Activated naive CD4-positive, alpha-beta T cell (primary cell): ENCODE measurements at places on chromosomes 11 and 22.

DNA sequence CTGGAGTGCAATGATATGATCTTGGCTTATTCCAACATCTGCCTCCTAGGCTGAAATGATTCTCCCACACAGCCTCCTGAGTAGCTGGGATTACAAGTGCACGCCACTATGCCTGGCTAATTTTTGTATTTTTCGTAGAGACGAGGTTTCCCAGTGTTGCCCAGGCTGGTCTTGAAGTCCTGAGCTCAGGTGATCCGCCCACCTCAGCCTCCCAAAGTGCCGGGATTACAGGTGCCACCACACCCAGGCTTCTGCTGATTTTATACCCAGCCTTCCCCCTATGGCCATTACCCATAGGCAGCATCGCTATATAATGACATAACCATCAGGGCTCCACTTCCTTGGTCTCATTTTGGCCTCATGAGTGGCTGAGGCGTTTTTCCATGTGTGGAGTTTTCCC lies 60.6 kb upstream of the RAB1B start:
- DNase-seq = no peak

GRCh38 chr11:62064221-62064620 lies 59.6 kb upstream of the INCENP start:
- no peak for DNase-seq

- no peak for DNase-seq
Measured at GRCh38 chr11:68352591-68352990, 40.2 kb downstream of the LRP5 start.

GRCh38 chr11:451738-452137 lies 1.7 kb downstream of the PTDSS2 start:
- DNase-seq = no peak

- no peak for DNase-seq
Measured at GRCh38 chr11:31706357-31706756, 104.8 kb downstream of the PAX6 start.

DNA sequence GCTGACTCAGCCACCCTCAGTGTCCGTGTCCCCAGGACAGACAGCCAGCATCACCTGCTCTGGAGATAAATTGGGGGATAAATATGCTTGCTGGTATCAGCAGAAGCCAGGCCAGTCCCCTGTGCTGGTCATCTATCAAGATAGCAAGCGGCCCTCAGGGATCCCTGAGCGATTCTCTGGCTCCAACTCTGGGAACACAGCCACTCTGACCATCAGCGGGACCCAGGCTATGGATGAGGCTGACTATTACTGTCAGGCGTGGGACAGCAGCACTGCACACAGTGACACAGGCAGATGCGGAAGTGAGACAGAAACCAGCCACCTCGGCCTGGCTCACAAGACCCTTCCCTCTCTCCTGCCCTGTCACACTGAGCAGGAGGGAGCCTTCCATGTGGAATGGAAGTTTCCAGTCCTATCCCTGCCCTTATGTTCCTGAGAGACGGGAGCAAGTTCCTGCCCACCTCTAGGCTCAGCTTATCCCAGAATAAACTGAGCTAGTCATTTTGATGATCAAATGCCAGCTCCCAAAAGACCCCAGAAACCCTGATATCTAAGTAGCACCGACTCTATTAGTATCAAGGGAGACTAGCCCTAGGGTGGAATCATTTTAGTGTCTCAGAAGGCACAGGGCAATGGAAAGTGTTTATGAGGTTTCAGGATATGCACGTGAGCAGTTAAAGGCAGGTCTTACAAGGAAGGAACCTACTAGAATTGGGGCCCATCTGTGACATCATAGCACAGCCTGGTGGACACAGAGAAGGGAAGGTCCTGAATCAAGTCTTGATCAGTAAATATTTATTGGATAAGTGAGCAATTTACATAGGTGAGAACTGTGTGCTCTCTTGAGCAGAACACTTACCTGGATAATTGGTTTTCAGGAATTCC lies 6.3 kb upstream of the IGLL5 start:
- no peak for DNase-seq

DNA sequence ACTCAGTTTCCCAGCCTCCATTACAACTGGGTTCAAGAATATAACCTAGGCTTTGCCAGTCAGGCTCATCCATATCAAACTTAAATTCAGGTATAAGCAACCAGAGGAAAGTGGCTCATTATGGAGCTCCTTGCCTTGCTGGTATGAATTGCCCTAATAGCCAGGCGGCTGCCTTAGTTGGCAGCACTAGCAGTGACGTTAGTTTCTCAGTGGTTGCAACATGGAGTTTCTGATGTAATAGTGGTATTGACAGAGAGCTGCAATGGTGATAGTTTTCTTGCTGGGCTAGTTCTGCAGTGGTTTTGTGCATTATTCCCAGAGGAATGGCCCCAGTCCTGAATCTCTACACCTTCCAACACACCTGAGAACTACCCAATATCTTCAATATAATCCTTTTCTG lies 3.8 kb upstream of the TMEM123 start:
- DNase-seq = no peak

- no peak for DNase-seq
Measured at GRCh38 chr11:75760710-75761493, 7.7 kb upstream of the DGAT2 start.

DNA sequence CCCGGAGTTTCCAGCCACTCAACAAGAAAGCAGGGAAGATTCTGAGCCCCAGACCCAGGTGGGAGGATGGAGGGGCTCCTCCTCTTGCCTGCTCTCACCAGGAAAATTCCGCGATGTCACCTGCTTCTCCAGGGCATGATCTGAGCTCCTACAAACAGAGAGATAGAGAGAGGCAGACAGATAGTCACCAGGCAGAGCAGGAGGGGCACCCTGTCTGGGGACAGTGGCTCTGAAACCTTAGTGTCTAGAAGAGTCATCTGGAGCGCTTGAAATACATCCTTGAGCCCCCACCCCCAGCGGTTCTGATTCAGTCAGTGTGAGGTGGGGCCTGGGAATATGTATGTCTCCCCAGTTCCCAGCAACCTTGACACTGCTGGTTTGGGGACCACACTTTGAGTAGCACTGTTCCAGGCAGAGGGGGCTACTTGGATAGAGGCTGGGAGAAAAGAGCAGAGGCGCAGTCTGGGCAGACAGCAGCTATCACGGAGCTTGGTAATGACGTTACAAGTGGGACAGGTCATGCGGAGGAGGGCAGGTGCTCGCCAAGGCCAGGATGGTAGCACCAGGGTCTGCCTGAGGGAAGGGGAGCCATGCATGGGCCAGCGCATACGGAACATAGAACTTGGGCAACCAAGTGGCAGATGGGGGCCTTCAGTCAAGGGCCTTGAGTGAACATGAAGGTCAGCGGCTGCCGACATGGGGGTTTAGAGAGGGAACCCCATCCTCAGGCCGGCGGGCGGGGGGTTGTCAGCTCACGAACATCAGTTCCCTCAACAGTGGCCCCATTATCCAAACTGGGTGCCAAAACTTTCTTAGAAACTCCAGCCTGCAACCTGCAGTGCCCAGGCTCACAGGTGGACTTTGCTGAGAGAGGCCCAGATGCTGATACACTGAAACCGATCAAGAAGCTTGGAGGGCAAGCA lies 60.9 kb upstream of the MYEOV start:
- no peak for DNase-seq
